ENCODE measurements at places on chromosomes 7 and 10. TPM values are rescaled to one million over a fixed set of nuclear protein-coding genes. Genes with fewer than 3 reads are reported as not detected.

Gene PILRA
- polyA plus RNA-seq, result 12.8 TPM

Gene RAB19
- not detected for polyA plus RNA-seq

Gene STOX1
- polyA plus RNA-seq, result 0.72 TPM

Gene TAS2R5
- polyA plus RNA-seq, result 0.56 TPM

Gene LEP
- polyA plus RNA-seq, result 141 TPM

Gene NPFFR1
- 0.11 TPM for polyA plus RNA-seq

Gene CALHM3
- polyA plus RNA-seq, result not detected

Gene TMEM139
- 9.8 TPM for polyA plus RNA-seq

Gene GLUD1
- 44.9 TPM for polyA plus RNA-seq

Gene FOXI2
- polyA plus RNA-seq, result 0.10 TPM

Gene RTKN2
- 0.08 TPM for polyA plus RNA-seq

Gene SYT15B
- 1.7 TPM for polyA plus RNA-seq

Gene PRPS1L1
- not detected for polyA plus RNA-seq

Gene C10orf95
- polyA plus RNA-seq, result 0.06 TPM

Gene DUS4L
- polyA plus RNA-seq, result 6.2 TPM

Gene SORCS3
- polyA plus RNA-seq, result 0.01 TPM

Gene ATXN7L1
- polyA plus RNA-seq, result 5.3 TPM

Gene MRM2
- 9.2 TPM for polyA plus RNA-seq

Gene HABP2
- 5.2 TPM for polyA plus RNA-seq

Gene CYP51A1
- polyA plus RNA-seq, result 26.7 TPM

Gene OR2A42
- not detected for polyA plus RNA-seq

Gene GIMAP5
- polyA plus RNA-seq, result 42.8 TPM

Gene ARPC1A
- 239 TPM for polyA plus RNA-seq

Gene CCL24
- 0.20 TPM for polyA plus RNA-seq

Gene INTS15
- 18.7 TPM for polyA plus RNA-seq

Gene TSPAN13
- 35.5 TPM for polyA plus RNA-seq

Gene CDK14
- 14.7 TPM for polyA plus RNA-seq

Gene IL15RA
- polyA plus RNA-seq, result 23.2 TPM

Gene ANKRD61
- polyA plus RNA-seq, result 0.07 TPM

Gene MASTL
- 5.4 TPM for polyA plus RNA-seq

Gene PRLHR
- 0.09 TPM for polyA plus RNA-seq

All from adipose tissue (tissue), 3 donors.